ENCODE measurements at places on chromosomes 12 and 14. TPM values are rescaled to one million over a fixed set of nuclear protein-coding genes. Genes with fewer than 3 reads are reported as not detected.
A peak's percentile ranks its signal among the peaks of the same experiment; 100 is the strongest.

DNA sequence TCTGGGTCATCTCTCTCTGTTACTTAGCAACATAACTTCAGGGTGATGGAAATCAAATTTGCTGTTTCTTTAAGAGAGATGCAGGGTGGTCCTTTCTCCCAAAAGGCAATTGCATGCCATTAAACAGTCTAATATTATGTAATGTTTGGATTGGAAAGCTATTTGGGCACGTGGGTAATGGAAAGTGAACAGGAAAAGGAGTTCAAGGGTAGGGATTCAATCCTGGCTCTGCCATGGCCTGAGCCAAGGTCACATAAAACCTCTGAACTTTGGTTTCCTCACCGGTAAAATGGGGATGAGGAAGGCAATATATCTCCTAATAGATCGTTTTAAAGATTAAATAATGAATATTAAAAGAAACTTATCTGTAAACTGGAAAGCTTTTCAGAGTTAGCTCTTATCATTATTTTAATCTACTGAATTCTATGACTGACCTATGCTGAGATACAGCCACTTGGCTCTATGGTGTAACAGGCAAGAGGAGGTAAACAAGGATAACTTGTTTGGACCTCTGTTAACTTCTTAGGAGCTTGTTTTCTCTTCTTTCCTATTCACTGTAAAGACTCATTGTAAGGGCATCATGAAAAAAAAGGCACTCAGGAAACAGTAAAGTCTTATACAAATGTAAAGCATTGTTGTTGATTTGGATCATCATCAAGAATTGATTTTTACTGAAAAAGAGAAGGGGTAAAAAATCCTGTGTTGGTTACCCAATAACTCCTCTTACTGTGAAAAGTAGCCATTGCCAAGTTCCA is 55.7 kb upstream of the OVCH1 start:
- DNase-seq = no peak

DNA sequence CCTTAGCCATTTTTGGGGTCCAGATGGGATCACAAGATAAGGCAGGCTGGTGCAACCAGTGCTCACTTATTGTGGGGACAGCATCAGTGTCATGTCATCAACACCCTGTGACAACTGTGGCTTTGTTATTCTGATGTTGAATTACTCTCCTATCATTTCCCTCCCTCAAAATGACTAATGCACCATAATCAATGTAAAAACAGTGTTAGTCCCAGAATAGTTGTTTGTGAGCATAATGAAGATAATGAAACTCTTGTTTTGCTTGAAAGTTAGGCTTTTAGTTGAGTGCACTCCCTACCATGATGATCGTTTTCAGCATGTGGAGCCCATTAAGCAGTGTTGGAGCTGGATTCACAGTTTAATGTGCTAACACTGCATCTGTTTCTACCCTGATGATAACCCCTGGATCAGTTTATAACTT is 151.4 kb downstream of the TMTC2 start:
- DNase-seq = no peak

DNA sequence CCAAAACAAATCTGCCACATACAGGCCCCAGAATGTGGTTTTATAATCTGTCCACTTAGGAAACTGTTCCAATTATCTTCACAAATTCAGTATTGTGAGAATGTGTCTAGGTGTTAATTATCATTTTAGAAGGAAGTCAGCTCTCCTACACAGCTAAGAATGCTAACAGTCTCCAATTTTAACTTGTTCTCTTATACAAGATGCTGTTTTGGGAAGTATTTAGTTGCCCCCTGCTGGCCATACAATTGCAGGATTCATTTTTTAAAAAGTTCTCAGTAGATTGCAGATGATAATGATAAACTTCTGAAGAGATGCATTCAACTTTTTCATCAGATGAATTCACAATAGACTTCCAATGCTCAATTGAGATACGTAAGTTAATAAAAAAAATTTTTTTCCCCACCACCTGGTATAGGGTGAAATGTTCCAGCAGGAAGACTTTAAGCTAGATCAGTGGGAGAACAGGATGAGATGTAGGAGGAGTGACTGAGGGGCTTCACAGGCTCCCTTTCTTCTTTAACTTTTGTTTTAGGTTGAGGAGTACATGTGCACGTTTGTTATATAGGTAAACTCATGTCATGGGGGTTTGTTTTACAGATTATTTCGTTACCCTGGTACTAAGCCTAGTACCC is 27.3 kb upstream of the OSBPL8 start:
- peak; percentile 54 for DNase-seq

Gene LHX5
- total RNA-seq = 0.02 TPM

Gene SYNDIG1L
- total RNA-seq = not detected

DNA sequence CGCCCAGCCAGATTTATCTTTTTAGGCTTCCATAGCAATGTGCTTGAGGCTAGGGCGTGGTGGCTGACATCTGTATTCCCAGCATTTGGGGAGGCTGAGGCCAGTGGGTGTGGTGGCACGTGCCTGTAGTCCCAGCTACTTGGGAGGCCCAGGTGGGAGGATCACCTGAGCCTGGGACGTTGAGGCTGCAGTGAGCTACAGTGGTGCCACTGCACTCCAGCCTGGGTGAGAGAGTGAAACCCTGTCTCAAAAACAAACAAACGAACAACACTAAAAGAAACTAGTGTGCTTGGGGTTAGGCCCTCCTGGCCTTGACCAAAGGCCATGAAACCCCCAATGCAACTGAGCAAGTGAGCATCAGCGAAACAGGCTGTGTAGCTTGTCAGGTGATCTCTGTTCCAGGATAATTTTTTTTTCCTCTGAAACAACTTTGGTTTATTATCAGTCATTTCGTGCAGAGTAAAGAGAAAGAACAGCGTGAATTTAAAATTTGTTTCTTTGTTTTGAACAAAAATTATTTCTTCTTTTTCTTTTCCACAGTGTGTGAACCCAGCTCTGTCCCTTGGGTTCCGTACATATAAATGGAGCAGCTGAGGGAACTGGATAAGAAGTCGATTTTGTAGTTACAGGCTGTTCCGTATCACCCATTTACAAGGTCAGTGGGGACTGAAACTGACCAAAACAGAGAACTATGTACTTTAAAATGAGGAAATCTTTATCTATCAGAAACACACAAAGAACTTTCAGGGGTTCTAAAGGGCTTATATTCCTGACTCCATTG is 8.8 kb upstream of the TUBA1C start:
- no peak for DNase-seq

GRCh38 chr14:32564596-32564995 is 235.5 kb downstream of the AKAP6 start:
- DNase-seq = peak; percentile 64

Gene SMIM41
- total RNA-seq = not detected

DNA sequence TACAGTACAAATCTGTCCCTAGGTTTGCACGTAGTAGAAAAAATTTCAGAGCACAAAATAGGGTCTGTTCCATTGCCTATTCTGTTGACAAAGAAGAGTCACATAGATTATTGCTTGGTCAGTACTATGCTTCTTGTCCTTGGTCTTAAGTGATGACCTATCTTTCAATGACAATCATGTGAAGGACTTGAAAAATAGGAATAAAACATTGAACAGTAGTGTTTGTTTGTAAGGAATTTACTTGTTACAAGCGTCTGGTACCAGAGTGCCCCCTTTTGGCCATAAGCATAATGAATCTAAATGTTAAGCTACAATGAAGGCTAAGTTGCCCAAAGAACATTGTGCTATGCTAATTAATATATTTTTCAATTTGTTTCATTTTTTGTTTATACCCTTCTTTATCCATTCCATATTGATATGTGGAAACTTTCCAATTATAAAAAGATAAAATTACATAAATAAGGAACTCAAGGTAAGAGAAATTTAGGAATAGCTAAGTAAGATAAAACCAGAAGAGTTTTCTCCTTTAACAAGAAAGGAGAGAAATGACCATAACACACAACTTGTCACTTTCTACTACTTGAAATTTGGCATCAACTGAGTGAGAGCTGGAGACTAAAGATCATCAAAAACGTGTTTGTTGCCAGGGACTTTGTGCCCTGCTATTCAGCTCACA is 204.7 kb downstream of the EPS8 start:
- DNase-seq = peak; percentile 58

- DNase-seq = peak; percentile 44
These were observed 80.4 kb downstream of the DAAM1 start for GRCh38 chr14:59268858-59269257.

Gene TGFB3
- 2.4 TPM for total RNA-seq

- peak; percentile 47 for DNase-seq
These were observed 3.7 kb upstream of the DENND5B start for GRCh38 chr12:31594681-31595080.

Gene PIANP
- 0.12 TPM for total RNA-seq

GRCh38 chr12:3000548-3001275 is 41.5 kb downstream of the TEAD4 start:
- peak; percentile 4 for DNase-seq

GRCh38 chr14:65237941-65238340 is 135.6 kb upstream of the MAX start:
- peak; percentile 76 for DNase-seq

DNA sequence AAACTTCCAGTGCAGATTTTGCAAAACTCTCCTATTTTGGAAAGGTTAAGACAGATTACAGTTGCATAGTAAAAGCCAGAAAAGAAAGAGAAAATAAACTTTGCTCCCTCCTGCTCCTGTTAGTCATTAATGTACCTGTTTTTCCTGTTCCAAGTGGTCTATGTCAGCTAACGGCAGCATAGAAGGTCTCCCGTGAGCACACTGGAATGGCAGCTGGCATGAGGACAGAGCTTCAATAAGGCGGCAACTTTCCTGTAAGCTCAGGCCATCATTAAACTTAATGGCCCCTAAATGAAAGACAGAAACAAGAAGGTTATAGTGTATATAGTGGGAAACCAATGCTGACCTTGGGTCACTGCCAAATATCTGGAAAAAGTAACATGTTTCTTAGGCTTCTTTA is 16.0 kb downstream of the EIF2B2 start:
- DNase-seq = no peak

DNA sequence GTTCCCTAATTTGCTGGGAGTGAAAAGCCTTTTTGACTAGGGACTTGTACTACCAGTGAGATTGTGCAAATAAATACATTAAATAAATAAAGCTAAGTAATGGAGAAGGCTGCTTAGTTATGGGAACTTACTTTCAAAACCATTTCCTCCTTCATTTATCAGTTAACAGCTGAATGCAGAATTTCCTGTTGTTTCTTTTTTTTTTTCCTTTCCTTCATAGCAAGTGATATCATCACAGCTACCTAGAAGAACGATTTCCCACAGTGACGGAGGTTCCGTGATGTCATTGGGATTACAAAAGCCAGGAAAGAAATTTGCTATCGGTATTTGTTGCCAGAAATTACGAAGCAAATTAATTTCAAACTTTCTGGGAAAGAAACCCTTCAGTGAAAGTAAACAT is 42.1 kb upstream of the SOCS2 start:
- DNase-seq = no peak

DNA sequence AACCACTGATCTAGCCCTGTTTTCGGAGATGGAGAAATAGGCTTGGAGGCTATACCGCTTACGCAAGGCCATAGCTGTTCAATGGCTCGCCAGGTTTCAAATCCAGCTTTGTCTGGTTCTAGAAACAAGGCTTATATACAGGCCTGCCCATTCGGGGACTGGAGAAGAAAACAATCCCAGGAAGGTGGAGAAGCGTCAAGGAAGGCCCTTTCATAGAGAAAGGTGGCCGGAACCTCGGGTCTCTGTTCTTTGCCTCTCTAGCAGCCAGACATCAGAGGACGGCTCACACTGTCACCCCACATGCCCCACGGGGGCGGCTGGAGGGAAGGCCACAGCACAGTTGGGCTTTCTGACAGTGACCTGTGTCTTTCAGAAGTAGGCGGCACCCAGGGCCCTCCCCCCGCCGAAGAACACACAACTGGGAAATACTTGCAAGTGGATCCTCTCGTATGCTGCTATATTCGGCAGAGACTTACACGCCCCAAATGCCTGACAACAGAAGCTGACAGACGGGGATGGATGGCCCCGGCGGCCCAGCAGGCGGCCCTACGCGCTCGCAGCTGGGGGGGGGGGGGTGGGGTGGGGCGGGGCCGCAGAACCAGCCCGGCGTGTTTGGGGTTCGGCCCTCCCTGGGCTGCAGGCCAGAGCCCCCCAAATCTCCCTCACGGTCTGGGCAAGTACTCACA is 4.5 kb upstream of the SETD1B start:
- peak; percentile 76 for DNase-seq
